Kidney tubule cell (primary cell): ENCODE measurements at places on chromosomes 7 and 10.

DNA sequence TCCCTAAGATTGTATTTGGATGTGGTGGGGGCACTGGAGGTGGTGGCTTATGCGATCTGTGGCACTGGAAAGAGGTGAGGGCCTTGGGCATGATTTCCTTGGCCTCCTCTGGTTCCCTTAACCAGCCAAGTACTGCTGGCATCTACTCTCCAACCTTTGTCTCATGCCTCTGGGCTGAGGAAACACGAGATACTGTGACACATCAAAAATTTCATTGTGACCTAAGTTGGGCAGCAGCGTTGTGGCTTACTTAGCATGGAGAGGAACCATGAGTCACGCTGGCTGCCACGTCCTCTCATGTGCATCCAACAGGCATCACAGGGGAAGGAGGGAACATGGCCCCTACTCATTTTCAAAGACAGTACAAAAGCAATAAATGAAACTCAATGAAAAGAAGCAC is 29.7 kb upstream of the GSDME start:
- peak; percentile 99 for DNase-seq

DNA sequence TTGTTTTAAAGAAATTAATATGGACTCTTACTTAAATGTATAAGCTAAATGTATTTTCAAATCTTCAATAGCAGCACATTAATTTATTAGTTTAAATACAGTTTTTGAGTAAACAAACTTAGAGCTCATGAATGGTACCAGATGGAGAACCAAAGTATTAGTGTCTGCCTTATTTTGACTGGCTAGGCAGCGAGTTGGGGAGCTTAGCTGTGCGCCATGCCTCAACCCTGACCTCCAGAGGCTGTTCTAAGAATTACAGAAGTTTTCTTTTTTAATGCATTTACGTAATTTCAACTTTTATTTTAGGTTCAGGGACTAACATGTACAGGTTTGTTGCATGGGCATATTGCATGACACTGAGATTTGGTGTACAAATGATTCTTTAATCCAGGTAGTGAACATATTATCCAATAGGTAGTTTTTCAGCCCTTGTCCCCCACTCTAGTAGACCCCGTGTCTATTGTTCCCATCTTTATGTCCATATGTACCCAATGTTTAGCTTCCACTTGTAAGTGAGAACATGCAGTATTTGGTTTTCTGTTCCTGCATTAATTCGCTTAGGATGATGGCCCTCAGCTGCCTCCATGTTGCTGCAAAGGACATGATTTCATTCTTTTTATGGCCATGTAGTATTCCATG is 166.8 kb downstream of the IQUB start:
- peak; percentile 51 for DNase-seq

- DNase-seq, result no peak
Measured at GRCh38 chr7:106635411-106635810, 25.5 kb downstream of the CCDC71L start.

DNA sequence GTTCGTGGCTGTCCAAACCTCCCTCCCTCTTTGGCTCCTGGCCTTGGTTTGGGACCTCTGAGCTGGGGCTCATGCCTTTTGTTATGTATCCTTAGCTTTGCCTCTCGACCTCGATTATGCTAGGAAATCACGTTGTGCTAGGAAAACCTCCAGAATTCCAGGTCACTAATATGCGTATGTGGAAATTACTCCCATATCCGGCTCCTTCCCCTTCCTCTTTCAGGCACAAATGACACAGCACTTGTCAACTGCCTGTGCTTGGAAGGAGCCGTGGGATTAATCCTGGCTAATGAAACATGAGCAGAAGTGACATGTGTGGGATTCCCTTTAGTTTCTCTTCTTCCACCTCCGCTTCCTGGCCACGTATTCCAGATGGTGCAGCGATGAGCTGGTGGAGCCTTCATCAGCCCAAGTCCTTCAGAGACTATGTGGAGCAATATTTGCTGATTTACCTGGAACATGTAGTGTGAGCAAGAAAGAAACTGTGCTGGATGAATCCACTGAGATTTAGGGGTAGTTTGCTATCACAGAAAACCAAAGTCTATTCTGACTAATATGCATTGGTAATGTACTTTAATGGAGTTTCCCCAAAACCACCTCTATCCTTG is 149.2 kb downstream of the REEP3 start:
- no peak for DNase-seq

- peak; percentile 28 for DNase-seq
Measured at GRCh38 chr10:72954596-72955554, at the start of gene PLA2G12B. Gene PLA2G12B, minus strand, starts transcription at chr10:72954806. Its CDS starts 121 bp downstream, at chr10:72954685.

DNA sequence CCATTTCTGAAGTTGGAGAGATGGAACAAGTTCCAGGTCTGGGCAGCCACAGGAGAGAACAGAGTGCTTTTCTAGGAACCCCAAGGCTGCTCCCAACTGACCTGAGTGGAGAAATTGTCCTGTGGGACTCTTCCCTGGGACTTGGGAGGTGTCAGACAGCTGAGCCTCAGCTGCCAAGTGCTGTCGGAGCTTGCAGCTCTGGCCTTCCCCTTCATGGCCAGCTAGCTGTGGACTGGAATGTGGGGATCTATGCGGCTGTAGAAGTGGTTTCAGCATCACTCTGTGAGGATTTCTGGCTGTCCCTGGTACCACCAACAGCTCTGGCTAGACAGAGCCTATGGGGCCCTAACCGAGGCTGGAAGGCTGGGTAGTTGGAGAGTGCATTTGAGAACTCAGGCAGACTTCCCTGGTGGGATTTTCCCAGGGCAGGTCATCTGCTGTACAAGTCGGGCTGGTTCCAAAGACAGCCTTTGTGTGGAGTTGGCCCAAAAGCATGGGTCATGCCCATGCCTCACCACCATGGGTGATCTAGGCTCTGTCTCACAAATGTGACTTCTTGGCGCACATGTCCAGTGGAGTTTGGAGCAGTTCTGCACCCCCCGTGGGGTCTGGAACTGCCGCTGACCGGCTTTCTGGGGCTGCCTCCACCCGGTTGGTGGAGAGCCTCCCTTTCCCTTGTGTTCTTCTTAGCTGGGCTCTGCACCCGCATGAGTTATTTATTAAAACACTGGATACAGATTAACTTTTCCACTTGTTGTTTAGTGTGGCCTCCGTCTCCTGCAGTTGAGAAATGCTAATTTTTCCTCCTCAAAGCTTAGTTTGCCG is 10.9 kb downstream of the SUFU start:
- peak; percentile 91 for DNase-seq

- DNase-seq, result peak; percentile 79
Measured at GRCh38 chr10:114905450-114905849, 32.5 kb upstream of the TRUB1 start.

GRCh38 chr10:19756919-19757318 is 59.3 kb upstream of the PLXDC2 start:
- DNase-seq, result no peak

DNA sequence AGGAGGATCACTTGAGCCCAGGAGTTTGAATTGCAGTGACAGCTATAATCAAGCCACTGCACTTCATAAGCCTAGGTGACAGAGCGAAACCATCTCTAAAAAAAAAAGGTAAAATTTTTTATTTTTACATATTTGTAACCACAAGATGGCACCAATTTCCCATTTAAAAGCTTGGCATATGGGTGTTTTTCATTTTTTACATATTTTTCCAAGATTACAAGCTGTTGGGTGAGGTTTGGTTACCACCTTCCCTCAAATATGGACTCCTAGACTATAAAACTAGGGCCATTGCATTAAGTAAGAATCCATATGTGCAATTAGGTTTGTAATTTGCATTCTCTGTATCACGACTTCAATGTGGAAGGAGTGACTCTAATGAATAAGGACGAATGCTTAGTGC is 129.3 kb upstream of the ACBD5 start:
- DNase-seq, result peak; percentile 16

DNA sequence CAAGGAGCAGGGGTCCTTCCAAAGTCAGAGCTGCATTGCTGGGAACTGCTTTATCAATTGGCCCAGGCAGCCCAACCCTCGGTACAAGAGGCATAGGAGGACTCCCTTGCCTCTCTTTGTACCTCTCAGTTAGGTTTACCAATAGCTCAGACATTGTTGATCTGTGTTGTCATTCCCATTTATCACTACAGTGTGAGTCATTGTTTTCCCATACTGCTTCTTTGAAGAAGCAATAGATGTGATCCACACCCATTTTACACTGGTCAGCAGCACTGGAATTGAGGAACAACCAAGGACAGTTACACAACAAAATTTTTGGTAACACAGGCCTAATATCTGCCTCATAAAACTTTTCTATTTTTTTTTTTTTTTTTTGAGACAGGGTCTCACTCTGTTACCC is 307.2 kb downstream of the SNX13 start:
- DNase-seq, result peak; percentile 74

GRCh38 chr10:94292434-94293090 is 70.2 kb downstream of the NOC3L start:
- DNase-seq, result peak; percentile 36

DNA sequence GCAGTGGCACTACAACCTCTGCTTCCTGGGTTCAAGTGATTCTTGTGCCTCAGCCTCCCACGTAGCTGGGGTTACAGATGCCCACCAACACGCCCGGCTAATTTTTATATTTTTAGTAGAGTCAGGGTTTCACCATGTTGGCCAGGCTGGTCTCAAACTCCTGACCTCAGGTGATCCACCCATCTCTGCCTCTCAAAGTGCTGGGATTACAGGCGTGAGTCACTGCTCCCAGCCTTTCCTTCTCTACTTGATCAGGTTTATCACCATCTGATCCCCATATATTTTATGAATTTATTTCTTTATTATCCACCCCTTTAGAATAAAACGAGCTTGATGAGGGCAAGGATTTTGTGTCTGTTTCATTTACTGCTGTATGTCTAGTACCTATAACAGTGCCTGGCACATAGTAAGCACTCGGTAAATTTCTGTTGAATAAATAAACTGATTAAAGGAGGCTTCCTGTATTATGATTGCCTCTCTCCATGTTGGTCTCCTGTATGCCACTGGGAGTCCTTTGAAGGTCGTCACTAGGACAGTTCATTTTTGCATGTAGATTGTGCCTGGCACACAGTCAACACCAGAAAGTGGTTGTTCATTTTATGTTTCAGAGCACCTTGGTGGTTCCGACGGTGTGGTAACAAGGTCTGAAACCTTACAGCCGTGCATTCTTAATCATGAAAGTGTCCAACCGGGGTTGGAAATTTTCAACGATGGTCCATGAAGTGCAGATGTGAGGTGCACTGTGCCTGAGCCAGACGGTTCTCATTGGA is 9.6 kb upstream of the EIF3A start:
- DNase-seq, result no peak

DNA sequence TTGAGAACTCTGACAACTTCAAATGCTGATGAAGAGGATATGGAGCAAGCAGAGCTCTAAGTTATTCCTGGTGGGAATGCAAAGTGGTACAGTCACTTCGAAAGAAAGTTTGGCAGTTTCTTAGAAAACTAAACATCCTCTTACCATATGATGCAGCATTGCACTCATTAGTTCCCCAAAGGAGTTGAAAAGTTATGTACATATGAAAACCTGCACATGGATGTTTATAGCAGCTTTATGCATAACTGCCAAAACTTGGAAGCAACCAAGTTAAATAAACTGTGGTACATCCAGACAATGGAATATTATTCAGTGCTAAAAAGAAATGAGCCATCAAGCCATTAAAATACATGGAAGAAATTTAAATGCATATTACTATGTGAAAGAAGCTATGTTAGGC is 779.3 kb upstream of the COBL start:
- DNase-seq, result no peak

- DNase-seq, result no peak
Measured at GRCh38 chr7:88928276-88928675, 132.7 kb upstream of the TEX47 start.

DNA sequence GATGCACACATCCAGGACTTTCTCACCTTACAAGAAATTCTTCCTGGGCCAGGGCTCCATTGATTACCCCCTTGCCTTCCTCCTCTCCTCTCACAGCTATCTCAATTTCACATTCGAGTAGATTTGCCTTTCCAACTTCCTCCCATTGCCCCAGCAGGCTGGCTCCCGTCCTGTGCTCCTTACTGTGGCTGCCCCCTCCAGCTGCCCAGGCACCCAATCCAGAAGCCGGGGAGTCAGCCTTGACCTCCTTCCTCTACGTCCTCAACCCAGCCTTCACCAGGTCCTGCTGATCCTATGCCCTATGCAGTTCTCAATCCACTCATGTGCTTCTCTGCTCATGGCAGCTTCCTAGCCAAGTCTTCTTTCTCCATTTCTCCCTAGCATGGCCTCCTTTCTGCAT is 85.7 kb upstream of the GPR26 start:
- DNase-seq, result no peak

GRCh38 chr10:113359655-113360054 is 193.2 kb upstream of the HABP2 start:
- no peak for DNase-seq

DNA sequence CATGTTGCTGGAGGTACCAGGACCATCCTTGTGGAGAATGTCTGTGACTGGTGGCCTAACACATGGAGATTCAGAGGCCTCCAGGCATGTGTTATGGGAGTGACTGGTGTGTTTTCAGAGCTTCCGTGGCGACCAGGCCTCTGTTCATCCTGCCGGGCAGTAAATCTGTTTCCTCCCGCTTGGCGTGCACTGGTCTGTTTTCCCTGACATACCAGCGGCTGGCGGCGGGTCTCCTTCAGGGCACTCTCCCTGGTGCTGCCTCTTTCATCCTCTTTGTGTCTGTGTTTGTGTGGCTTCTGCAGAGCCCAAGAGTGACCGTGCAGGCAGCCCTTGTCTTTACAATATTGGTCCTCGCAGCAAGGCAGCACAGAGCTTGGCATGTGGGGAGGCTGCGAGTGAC is 385.1 kb upstream of the MKI67 start:
- DNase-seq, result no peak

DNA sequence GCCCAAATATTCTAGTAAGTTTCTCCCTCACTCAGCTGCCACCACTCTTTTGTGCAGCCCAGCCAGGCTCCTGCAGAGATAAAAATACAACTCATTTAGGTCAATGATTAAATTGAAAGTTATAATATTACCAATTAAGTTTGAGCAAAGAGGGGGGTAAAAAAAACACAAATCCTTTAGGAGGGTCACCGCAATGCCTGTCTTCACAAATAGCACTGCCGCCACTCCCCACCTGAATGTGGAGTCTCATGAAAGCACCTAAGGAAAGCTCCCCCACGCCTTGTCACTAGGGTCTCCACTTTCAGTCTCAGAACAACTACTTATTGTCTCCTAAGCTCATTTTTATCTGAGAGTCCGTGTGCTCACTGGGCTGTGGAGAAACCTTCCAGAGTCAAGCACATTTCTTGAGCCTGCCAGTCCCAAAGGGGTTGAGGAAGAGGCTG is 148.7 kb downstream of the FGFR2 start:
- DNase-seq, result peak; percentile 69

- no peak for DNase-seq
Measured at GRCh38 chr10:33781606-33782395, 447.3 kb upstream of the NRP1 start.

- DNase-seq, result peak; percentile 14
Measured at GRCh38 chr7:12802070-12802469, 114.6 kb downstream of the ARL4A start.
